ENCODE measurements at places on chromosomes 11 and 22. TPM values are rescaled to one million over a fixed set of nuclear protein-coding genes. Genes with fewer than 3 reads are reported as not detected.
A peak's percentile ranks its signal among the peaks of the same experiment; 100 is the strongest.

- no peaks in the 10 kb centered on the region for H3K4me1 ChIP-seq
- DNase-seq = no peak
- no peak overlapping the region for H3K4me3 ChIP-seq
- H3K27ac ChIP-seq = no peak overlapping the region
- no peaks in the 10 kb centered on the region for H3K36me3 ChIP-seq
These were observed 102.0 kb downstream of the SBF2 start for GRCh38 chr11:10192036-10192435.

Gene OR8A1
- total RNA-seq = not detected

- peaks cover 5% of the 10 kb centered on the region for H3K27me3 ChIP-seq
- H3K4me1 ChIP-seq = peaks cover 27% of the 10 kb centered on the region
- H3K27ac ChIP-seq = peak overlapping the region; percentile 79
- peak overlapping the region; percentile 8 for H3K4me3 ChIP-seq
These were observed 25.8 kb upstream of the TREH start for GRCh38 chr11:118705111-118705741.

DNA sequence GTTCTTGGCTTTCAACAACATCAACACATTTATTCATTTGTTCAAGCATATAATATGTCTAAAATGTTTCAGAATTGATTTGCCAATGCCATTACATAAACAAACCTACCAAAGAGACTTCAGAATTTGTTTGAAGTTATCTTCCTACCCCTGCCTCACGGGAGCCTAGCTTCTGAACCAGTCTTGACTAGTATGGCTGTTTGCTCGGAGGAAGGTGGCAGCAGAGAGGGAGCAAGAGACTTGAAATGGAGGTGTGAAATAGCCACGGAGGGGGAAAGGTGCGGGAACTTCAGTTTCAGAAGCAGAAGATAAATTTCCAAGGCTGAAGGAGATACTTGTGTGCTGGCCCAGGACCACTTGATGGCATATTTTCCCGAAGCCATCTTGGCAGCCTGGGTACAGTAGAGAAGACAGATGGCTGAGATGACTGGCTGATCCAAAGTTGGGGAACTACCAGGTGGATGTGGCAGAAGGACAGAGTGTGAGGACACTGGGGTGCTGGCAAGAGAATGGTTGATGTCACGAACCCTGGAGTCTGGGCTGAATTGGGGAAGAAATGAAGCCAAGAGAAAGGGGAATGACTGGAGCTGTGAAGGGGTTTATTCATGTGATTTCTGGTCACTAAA lies 14.0 kb upstream of the MTCH2 start:
- no peak for DNase-seq
- H3K27ac ChIP-seq = no peak overlapping the region
- no peaks in the 10 kb centered on the region for H3K36me3 ChIP-seq
- H3K4me1 ChIP-seq = no peaks in the 10 kb centered on the region
- H3K27me3 ChIP-seq = peaks cover 4% of the 10 kb centered on the region

DNA sequence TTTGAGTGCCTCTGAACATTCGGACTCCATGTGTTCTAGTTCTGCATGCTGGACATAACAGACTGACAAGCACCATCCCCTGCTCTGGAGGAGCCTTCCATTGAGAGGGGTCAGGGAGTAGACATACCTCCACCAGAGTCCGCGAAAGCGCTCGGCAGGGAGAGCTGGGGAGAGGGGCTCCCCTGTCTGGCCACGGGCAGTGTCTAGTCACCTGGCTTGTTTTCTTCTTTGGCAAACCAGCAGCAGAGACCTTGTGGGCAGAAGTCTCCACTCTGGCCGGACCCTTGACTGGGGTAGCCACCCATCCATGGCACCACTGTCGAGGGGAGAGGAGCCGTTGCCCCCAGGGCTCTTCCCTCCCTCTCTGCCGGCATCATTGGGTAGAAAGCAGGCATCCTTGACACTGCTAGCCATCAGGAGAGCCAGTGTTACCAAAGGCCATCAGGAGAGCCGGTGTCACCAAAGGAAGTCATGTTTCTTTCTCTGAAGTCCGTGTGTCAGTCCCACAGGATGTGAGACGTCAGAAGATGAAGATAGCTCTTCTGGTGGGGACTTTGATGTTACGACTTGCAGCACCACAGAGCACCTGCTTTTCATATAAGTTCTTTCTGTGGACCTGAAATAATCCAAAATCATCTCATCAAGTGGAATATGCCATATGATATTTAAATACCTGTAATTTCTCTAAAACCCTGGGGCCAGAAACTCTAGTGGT lies 305.6 kb downstream of the TBC1D22A start:
- H3K36me3 ChIP-seq = peaks cover 6% of the 10 kb centered on the region
- H3K4me1 ChIP-seq = peaks cover 10% of the 10 kb centered on the region
- no peak for DNase-seq
- H3K4me3 ChIP-seq = no peak overlapping the region
- no peaks in the 10 kb centered on the region for H3K27me3 ChIP-seq

- no peaks in the 10 kb centered on the region for H3K27me3 ChIP-seq
- H3K4me3 ChIP-seq = no peak overlapping the region
- no peak overlapping the region for H3K27ac ChIP-seq
- DNase-seq = no peak
- H3K4me1 ChIP-seq = no peaks in the 10 kb centered on the region
- no peaks in the 10 kb centered on the region for H3K36me3 ChIP-seq
These were observed 130.4 kb upstream of the TEAD1 start for GRCh38 chr11:12543596-12544415.

- H3K36me3 ChIP-seq = no peaks in the 10 kb centered on the region
- H3K4me3 ChIP-seq = no peak overlapping the region
- peaks cover 10% of the 10 kb centered on the region for H3K4me1 ChIP-seq
These were observed 17.4 kb upstream of the YWHAH start for GRCh38 chr22:31926969-31927368.

Gene MYBPC3
- total RNA-seq = not detected

GRCh38 chr11:10451426-10452116 lies 3.5 kb upstream of the AMPD3 start:
- H3K36me3 ChIP-seq = peaks cover 4% of the 10 kb centered on the region
- peak overlapping the region; percentile 90 for H3K27ac ChIP-seq
- H3K4me1 ChIP-seq = peaks cover 59% of the 10 kb centered on the region
- H3K27me3 ChIP-seq = peaks cover 11% of the 10 kb centered on the region
- peak overlapping the region; percentile 79 for H3K4me3 ChIP-seq
- no peak for DNase-seq

Gene OR51E2
- total RNA-seq = not detected

DNA sequence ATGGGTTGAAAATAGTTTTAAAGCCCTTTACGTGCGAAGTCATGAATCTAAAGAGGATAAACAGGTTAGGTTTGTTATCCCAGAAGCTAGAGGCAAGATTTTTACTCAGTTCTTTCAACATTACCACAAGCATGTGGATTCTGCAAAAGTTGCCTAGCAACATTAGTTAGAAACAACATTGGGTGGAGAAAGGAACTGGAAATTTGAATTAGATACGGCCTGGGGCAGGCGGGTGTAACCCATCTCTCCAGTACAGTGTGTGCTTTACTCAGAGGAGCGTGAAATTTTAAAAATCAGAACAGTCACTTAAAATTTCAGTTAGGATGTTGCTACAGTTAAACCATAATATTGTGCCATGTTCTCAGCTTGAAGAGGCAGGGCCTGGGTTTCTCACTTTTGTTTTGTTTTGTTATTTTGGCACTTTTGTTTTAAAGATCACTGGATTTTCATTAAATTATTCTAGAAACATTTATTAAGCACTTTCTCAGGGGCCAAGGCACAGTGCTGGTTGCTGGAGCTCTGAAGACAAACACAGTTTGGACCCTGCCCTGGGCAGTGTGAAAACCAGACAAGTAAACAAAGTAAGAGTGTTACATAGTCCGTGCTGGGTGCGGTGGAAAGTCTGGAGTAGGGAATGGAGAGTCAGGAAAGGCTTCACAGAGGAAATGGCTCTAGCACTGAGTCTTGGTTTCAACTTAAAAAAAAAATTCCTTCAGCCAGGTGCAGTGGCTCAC lies 4.4 kb upstream of the WEE1 start:
- peaks cover 3% of the 10 kb centered on the region for H3K27me3 ChIP-seq
- H3K4me1 ChIP-seq = peaks cover 42% of the 10 kb centered on the region
- no peak overlapping the region for H3K4me3 ChIP-seq
- H3K36me3 ChIP-seq = no peaks in the 10 kb centered on the region

GRCh38 chr11:34468209-34468841 lies 29.6 kb downstream of the CAT start:
- DNase-seq = peak; percentile 53
- H3K36me3 ChIP-seq = peaks cover 50% of the 10 kb centered on the region
- peaks cover 7% of the 10 kb centered on the region for H3K4me1 ChIP-seq
- H3K27ac ChIP-seq = no peak overlapping the region

Gene PVALB
- total RNA-seq = not detected

Gene OLFML1
- not detected for total RNA-seq

DNA sequence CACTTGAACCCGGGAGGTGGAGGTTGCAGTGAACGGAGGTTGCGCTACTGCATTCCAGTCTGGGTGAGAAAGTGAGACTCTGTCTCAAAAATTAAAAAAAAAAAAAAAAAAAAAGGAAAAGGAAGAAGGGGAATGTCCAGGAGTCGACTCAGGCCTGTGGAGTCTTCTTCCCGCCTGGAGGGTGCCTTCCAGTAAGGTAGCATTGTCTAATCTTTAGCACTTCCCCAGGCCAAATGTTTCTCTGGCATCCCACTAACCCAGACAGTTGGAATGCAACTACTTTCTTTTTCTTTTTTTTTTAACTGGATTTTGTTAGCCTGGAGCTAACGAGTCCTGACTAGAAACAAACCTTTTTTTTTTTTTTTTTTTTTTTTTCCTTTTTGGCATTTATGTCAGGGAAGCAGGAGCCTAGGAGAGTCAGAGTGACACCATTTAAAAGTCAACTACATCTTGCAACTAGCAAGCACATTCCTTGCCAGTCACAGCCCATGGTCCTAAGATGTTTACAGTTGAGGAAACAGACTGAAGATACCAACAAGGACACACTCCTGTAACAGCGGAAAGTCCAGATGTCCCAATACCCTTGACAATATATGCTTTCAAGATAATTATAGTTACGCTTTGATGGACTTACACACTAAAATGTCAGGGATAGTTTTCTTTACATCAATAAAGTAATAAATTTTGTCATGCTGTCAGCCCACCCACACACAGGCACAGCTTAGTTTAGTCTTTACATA lies 10.6 kb downstream of the PLET1 start:
- no peak overlapping the region for H3K27ac ChIP-seq
- peaks cover 2% of the 10 kb centered on the region for H3K27me3 ChIP-seq
- no peak overlapping the region for H3K4me3 ChIP-seq
- DNase-seq = no peak
- no peaks in the 10 kb centered on the region for H3K36me3 ChIP-seq
